ENCODE measurements at places on chromosomes 2 and 18.

DNA sequence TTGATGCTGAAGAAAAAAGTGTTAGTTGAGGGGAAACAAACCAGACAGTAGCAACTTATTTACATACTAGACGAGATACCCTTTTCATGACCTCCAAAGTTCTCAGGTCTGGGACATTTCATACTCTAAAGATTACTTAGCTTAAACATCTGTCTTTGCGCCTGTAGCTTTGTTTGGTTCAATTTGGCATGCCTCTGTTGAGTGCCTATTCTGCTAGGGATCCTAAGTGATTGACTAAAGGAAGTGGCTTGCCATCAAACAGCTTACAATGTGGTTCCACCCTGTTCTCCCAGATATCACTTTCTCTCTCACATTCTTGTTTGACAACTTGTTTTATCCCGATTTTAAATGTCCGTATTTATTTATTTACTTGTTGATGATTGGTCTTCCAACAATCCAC lies 488.8 kb downstream of the PARD3B start:
- no peak for DNase-seq

DNA sequence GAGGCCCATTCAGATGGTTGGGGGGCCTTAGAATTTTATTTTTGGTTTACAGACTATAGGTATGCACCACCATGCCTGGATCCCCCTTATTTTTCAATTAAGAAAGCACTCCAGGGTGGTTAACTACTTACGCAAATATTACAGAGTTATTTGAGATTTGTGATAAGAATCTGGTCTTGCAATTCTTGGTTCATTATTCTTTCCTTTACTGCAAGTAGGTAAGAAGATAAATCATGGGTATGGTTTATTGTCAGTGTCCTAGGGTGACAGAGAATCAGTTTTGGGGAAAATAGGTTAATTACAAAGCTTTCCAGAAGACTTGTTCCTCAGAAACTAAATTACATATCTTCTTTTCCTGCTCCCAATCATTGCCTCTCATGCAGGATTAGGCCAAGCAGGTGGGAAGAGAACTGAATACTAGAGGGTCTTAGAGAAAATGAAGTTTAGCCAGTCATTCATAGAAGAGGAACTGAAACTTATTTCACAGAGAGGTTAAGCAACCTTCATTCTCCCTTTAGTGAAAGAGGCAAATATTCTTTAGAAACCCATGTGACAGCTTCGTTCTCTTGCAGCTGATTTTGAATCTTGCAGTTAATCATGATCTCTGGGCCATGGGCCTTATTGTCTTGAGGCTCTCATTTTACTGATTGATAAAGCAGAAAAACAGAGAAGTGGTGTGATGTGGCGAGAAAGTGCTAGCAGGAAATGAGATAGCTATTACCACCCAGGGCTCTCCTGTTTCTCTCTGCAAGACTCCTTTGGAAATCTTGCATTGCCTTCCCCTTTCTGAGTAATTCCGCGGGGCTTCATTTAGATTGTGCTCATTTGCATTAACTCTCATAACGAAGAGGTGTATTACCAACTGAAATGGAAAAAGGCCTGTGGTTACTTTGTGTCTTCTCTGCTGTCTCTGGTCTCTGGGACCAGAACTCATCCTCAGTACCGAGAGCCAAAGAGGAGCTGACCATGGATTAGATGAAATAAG lies 44.8 kb upstream of the ARHGAP25 start:
- no peak for DNase-seq

GRCh38 chr18:5457462-5457957 lies 86.3 kb downstream of the EPB41L3 start:
- no peak for DNase-seq

GRCh38 chr2:134482766-134483340 lies 229.0 kb downstream of the MGAT5 start:
- no peak for DNase-seq

DNA sequence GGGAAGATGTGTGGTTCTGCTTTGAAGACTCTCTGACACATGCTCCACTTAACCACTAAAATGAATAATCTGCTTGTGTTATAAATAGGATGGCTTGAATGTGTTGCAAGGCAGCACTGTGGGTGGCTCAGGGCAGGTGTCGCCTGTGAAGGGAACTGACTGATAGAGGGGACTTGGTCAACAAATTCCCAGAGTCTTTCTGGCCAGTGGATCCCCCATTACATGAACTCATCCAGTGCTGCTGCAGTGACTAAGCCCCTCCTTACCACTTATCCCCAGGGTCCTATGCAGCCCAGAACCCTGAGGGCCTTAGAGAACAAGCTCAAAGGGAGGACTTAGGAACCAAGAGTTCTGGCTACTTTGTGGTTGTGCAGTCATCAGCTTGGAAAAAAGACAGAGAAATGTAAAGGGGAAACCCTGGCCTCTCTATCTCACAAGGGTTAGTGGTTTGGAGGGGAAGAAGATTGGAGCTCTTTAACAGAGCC lies 226.2 kb upstream of the TNP1 start:
- DNase-seq = no peak

DNA sequence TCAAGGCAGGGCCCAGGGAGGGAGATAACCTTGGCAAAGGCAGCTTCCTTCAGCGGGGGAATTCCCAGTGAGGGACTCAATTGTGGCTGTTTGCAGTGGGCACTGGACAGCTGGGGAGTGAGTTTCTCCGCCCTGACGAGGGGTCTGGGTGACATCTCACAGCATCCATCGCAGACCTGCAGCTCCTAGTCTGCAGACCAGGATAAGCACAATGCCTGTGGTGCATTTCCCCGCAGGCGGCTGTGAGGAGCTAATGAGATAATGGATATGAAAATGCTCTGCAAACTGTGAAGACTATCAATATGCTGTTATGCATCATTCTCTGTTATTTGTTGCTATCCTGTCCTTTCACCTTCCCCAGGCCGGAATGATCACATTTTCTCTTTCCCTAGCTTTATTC lies 30.0 kb upstream of the CYP1B1 start:
- DNase-seq = no peak

- no peak for DNase-seq
These were observed 55.2 kb upstream of the CXCR4 start for GRCh38 chr2:136173126-136173525.

GRCh38 chr2:181848261-181848886 lies 43.2 kb upstream of the ITPRID2 start:
- DNase-seq = no peak

- no peak for DNase-seq
These were observed 79.8 kb downstream of the SGPP2 start for GRCh38 chr2:222504191-222504590.

GRCh38 chr18:7414459-7414858 lies 152.7 kb upstream of the PTPRM start:
- DNase-seq = no peak

DNA sequence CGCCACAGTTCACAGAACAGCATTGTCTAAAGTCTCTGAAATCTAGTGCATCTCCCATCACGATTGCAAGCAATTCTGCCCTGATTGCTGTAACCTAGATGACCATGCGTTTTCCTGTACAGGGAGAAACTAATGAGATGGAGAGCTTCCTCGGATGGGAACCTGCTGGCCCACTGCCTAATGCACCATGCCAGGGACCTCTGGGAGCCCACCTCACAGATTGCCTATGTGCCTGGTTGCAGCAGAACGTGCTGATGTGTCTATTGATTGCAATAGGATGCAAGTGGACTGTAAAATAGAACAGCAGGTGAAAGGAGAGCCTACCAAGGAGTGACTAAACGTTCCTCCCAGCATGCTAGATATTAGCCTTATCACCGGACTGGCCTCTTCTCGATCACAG lies 141.0 kb upstream of the RAB12 start:
- DNase-seq = no peak

GRCh38 chr2:28160986-28161425 lies 231.7 kb upstream of the FOSL2 start:
- DNase-seq = no peak

DNA sequence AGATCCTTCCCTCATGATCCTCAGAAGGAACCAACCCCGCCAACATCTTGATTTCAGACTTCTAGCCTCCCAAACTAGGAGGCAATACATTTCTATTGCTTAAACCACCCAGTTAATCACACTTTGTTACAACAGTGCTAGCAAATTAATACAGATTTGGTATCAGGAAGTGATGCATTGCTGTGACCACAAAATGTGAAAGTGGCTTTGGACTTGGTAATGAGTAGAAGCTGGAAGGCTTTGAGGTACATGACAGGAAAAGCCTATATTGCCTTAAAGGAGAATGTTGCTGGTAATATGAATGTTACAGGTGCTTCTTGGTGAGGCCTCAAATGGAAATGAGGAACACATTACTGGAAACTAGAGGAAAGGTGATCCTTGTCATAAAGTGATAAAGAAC lies 260.3 kb downstream of the SATB2 start:
- DNase-seq = no peak

DNA sequence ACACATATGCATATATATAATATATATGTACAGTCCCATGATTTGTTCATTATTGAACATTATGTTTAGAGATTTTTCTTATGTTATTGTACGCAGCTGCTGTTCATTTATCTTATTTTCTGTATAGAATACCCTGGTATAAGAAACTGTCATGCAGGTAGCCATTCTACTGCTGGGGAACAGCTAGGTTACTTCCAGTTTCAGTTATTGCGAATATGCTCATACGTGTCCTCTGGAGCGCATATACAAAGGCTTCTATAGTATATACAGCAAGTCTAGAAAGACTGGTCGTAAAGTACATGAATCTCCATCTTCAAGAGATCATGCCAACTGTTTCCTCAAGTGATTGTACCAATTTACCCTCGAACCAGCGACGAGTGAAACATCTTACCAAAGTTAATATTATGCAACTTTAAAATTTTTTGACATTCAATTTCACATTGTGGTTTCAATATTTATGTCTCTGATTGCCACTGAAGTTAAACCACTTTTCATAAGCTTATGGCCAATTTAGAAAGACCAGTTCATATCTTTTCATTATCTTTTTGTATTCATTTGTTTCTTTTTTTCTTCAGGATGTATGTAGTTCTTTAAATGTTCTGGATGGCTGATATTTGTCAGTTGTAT lies 53.5 kb downstream of the RDH14 start:
- no peak for DNase-seq

- no peak for DNase-seq
These were observed 23.5 kb downstream of the NCK2 start for GRCh38 chr2:105768176-105768575.
